Mesothelial cell of epicardium (in vitro differentiated cells): ENCODE measurements at places on chromosomes 16 and 17.

DNA sequence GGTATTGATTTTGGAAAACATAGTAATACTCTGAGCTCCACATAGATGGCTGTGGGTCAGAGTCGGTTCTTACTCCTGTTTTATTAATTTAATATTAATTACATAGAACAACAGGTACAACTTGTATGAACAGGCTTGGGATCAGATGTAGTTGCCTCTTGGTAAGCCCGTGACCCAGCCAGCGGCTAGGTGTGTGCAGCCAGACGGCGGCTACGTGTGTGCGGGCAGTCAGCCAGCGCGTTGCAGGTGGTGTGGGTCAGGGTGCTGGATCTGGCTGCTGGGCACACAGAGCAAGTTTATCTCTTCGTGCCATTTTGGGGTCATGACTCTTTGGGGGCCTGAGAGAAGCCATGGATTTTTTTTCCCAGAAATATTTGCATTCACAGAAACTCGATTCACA, 30.3 kb downstream of the DBNDD1 start:
- no peak overlapping the region for H3K27ac ChIP-seq
- DNase-seq = no peak
- H3K27me3 ChIP-seq = no peaks in the 10 kb centered on the region
- H3K4me1 ChIP-seq = no peaks in the 10 kb centered on the region

DNA sequence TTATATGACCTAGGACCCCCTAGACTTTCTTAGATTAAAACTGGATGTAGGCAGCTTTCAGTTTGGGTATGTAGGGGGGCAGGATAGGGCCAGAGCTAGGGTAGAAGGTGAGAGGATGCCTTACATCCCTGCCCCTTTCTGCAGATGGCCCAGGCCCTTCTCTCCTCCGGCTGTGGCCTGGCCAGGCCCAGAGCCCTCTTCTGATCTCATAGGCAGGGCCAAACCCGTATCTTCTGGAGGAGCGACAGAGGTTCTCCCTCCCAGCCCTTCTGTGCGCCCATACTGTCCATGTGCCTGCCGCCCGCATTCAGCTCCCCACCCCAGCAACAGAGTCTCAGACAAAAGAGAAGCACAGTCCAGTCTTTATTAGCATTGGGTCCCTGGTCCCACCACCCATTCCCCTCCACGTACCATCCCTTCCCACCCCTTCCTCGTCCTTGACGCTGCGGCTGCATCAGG, 2.0 kb upstream of the TSPOAP1 start:
- no peak for DNase-seq
- H3K27me3 ChIP-seq = no peaks in the 10 kb centered on the region
- H3K4me3 ChIP-seq = no peak overlapping the region
- peaks cover 12% of the 10 kb centered on the region for H3K4me1 ChIP-seq

DNA sequence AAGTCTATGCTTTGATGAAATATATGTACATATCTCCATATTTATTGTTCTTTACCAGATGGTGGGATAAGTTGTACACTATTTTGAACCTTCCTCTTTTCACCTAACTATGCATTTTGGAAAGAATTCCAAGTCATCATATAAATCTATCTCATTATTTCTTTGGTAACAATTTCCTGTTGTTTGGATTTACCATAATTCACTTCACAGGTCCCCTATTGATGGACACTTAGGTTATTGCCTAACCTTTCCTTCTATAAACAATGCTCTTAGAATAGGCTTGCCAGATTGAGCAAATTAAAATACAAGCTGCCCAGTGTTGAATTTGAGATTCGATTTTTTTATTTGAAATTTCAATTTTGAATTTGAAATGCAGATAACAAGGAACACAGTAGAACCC, 28.9 kb upstream of the DHX8 start:
- no peak overlapping the region for H3K27ac ChIP-seq
- H3K36me3 ChIP-seq = no peaks in the 10 kb centered on the region
- peaks cover 2% of the 10 kb centered on the region for H3K4me1 ChIP-seq
- no peak overlapping the region for H3K4me3 ChIP-seq

DNA sequence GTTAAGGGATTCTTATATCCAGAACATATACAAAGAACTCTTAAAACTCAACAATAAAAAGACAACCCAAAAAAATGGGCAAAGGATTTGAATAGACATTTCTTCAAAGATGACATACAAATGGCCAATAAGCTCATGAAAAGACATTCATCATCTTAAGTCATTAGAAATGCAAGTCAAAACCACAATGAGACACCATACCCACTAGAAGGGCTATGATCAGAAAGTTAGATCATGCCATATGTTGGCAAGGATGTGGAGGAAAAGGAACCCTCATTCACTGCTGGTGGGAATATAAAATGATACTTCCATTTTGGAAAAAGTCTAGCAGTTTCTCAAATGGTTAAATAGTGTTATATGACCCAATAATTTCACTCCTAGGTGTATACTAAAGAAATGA, 9.4 kb downstream of the PLD6 start:
- H3K4me1 ChIP-seq = peaks cover 22% of the 10 kb centered on the region
- H3K27me3 ChIP-seq = no peaks in the 10 kb centered on the region
- H3K36me3 ChIP-seq = no peaks in the 10 kb centered on the region

DNA sequence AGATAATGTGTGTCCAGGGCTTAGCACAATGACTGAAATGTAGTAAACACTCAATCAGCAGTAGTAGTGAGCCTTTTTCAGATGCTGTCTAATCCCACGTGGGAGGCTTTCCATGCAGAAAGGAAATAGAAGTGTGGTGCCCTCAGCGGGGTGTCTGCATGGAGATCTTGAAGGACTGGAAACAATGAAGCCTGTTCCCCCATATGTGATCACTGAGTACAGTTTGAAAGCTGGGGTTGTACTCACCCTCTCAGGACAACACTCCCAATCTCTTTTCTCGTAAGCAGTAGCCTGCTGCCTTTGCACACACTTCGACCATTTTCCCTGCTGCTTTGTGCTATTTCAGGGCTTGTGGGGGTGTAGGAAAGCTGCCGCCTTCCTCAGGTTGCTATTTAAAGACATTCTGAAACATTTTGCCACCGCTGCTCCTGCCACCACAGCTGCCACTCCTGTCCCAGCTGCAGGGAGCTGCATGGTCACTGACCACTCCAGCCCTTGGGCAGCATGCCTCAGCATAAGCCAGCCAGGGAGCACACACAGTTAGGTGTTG, 40.6 kb upstream of the HAS3 start:
- no peaks in the 10 kb centered on the region for H3K36me3 ChIP-seq
- H3K27me3 ChIP-seq = no peaks in the 10 kb centered on the region
- H3K4me3 ChIP-seq = no peak overlapping the region
- H3K27ac ChIP-seq = no peak overlapping the region
